ENCODE measurements at places on chromosomes 16 and 17. TPM values are rescaled to one million over a fixed set of nuclear protein-coding genes. Genes with fewer than 3 reads are reported as not detected.

Gene EVPLL
- total RNA-seq: not detected

Gene SLC16A11
- 0.85 TPM for total RNA-seq

Gene CCDC78
- total RNA-seq: 2.5 TPM

Gene LDHD
- total RNA-seq: 2.7 TPM

Gene TEKT1
- total RNA-seq: not detected

Gene USP7
- 81.1 TPM for total RNA-seq

Gene EVI2B
- total RNA-seq: 0.21 TPM

Gene KRTAP1-5
- total RNA-seq: not detected

Gene LGALS9B
- not detected for total RNA-seq

Gene CA10
- not detected for total RNA-seq

Gene RNF222
- not detected for total RNA-seq

Gene GFAP
- 1.0 TPM for total RNA-seq

Gene DNAI2
- not detected for total RNA-seq

Gene ALDH3A2
- total RNA-seq: 27.4 TPM

Gene HDAC5
- total RNA-seq: 46.3 TPM

Gene PGP
- total RNA-seq: 15.6 TPM

Gene MLX
- total RNA-seq: 30.3 TPM

Gene IRF8
- not detected for total RNA-seq

Measured in chondrocyte (in vitro differentiated cells).